ENCODE measurements at places on chromosomes 6 and 20.

GRCh38 chr6:32212076-32212760, 11.6 kb downstream of the NOTCH4 start:
- no peak for DNase-seq

- no peak for DNase-seq
Observed at GRCh38 chr6:123467392-123467791, 169.4 kb downstream of the TRDN start.

DNA sequence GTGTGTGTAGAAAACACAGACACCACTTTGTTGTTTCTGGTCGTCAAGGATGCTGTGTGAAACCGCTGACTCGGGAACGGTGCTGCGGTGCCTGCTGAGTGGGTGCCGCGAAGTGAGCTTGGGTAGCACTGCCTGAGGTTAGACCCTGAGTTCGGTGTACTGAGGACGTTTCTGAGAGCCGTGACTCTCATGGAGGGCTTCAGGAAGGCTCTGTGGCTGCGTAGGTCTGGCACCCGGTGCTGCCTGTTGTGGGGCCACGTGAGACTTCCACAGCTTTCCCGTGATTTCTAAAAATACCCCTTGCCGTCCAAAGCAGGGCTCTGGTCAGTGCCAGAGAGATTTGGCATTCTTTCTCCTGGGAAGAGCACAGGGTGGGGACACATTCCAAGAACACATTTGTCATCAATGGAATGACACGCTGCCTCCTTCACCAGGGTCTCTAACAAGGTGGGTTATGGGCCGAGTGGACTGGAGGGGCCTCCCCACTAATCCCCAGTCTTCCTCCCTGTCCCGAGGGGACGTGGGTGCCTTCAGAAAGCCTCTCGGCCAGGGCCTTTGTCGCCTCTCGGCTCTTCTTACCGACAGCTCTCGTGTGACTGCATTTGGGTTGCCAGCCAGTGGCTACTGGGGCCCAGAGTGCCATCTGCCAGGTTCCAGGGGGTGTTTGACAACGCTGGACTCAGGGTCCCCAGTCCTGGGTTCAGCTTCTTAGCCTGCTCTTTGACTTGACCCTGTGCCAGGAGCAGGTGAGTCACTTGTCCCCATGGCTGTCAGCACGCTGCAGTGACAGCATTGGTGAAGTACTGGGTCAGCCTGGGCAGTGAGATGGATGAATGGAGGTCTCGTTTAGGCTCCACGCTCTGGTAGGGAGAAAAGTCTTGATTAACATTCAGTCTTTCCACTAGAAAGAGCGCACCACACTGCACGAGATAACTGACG, 62.2 kb downstream of the SYNJ2 start:
- no peak for DNase-seq

- DNase-seq = no peak
Observed at GRCh38 chr20:18585134-18585533, 2.7 kb upstream of the DTD1 start.

GRCh38 chr6:27294409-27294808, 17.7 kb downstream of the POM121L2 start:
- DNase-seq = no peak

DNA sequence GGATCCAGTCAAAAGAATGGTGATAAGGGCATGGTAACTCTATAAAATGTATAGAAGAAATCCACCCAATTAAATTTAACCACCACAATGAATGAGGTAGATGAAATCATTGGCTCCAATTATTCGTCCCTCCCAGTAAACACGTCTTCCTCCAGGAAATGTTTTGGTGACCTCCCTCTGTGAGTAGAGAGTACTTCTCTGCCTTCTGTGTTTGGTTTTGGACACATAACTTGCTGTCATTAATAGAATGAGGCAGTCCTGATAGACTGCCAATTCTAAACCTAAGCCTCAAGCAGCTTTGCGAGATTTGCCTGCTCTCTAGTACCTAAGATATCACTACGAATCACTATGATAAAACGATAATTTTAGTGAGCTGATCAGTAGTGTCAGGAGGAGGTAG, 632.8 kb downstream of the HDGFL1 start:
- DNase-seq = no peak

DNA sequence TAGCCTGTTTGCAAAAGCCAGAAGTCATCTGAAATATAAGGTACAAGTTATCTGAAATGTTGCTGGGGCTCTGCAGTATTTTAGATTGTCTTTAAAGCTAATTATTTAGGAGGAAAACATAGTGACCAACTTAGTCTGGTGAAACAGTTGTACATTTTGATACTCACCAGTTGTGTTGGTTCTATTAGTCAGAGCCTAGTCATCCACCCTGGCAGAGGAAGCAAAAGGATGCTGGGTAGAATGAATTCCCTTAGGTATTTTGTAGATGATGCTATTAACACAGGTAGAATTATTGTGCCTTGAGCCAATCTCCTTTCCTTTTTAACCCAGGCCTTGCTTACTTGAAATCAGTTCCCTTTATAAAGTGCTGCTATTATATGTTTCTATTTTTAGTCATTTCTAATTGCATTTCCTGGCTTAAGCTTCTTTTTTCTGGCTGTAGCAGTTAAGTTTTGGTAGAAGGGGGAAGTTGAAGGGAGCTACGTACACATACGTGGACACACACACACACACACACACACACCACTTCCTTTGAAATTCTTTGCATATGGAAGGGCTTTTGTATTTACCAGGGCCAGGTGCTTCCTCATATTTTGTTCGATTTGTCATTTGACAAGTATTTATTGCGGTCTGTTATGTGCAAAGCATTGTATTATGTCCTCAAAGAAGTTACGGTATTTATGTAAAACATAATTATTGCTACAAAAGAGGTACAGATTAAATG, 82.4 kb downstream of the RTN4IP1 start:
- no peak for DNase-seq

DNA sequence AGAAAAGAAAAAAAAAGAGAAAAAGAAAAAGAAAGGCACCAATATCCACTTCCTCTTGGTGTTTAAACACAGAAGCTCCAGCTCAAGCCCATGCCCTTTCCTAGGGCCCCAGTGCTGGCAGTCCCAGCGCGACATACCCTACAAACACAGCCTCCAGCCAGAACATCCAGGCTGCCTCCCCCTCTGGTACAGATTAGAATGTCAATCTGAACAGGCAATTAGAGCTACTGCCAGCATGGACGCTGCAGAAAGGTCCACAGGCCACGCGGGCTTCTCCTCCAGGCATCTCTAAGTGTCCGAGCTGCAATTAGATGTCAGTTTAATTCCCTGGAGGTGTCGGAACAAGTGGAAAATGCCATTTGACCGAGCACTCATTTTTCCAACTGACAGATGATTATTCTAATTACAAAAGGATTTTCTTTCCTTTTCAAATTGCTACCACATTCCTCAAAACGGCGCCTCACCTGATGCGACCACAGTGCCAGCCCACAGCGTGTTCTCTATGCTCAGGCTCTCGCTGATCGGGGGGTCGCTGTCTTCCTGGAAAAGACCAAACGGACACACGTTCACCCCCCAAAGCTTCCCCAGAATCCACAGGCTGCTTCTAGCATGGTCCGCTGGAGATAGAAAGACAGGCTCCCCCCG, 79.5 kb downstream of the ATP9A start:
- no peak for DNase-seq

DNA sequence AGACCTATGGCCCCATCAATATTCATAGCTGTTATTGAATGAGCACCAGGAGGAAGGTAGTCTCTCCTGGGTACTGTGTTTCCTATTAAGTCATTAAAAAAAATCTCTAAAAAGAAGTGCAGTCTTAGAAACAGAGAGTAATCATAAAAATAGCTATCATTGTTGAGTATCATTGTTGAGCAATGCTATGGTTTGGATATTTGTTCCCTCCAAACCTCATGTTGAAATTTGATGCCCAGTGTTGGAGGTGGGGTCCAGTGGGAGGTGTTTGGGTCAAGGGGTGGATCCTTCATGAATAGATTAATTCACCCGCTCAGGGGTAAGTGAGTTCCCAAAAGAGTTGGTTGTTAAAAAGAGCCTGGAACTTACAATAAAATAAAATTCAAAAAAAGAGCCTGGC, 88.1 kb upstream of the IYD start:
- DNase-seq = no peak

DNA sequence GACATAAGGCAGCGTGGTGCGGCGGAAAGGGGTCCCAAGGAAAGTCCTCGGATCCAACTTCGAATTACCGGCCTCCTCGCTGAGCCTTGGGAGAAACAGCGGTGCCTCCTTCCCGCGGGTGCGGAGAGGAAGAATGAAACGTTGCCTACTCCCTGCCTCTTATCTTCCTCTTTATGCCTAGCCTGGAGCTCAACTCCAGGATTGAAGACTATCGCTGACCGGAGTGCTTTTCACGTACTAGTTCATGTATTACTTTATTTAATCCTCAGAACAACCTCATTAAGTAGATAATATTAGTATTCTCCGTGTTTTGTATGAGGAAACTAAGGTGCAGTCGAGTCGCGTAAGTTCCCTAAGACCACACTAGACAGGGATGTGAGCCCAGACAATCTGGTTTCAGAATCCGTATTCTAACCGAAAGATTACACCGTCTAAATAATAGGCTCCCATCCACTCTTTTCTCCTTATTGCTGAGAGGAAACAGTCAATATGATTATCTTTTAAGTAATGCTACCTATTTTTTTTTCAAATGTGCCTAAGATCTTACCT, 793 bp upstream of the PDSS2 start:
- no peak for DNase-seq

DNA sequence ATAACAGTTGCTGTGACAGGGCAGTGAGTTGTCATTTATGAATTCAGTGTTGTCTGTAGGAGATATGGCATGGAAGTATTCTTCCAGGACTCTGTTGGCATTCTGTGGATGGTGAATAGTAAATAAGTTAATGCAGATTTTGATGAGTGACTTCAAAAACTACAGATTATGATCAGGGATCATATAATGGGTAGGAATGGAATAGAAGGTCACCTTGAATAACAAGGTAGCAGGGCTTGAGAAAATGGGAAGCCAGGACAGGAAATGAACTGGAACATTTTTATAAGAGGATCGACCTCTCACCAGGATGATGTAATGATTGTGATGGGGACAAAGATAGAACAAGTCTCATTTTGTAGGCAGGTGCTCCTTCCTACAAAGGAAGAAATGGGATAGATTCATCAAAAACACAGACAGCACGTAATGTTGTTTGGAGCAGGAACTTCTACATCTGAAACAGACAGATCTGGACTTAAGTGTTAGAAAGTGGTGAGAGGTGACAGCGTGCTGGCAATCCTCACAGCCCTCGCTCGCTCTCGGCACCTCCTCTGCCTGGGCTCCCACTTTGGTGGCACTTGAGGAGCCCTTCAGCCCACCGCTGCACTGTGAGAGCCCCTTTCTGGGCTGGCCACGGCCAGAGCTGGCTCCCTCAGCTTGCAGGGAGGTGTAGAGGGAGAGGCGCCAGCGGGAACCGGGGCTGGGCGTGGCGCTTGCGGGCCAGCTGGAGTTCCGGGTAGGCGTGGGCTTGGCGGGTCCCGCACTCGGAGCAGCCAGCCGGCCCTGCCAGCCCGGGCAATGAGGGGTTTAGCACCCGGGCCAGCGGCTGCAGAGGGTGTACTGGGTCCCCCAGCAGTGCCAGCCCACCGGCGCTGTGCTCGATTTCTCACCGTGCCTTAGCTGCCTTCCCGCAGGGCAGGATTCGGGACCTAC, 30.8 kb upstream of the SSR1 start:
- DNase-seq = no peak
